ENCODE measurements at places on chromosomes 2 and 18.

DNA sequence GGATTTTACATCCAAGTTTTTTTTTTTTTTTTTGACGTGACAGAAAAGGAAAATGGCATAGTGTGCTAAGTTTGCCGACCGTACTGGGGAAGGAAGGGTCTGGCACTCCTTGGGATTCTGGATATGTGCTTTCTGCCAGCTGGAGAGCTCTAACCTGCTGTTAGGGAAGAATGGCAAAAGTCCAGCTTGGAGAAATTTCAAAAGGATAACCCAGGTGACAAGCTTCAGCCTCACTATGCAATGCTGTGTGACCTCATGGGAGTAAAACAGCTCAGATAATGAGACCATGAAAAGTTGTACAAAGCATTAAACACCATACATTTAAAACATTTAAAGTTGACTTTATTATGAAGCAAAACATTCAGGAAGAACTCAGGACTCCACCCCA is 10.3 kb upstream of the GPR45 start:
- DNase-seq: no peak

GRCh38 chr2:3176071-3176868 is 201.3 kb downstream of the EIPR1 start:
- no peak for DNase-seq

DNA sequence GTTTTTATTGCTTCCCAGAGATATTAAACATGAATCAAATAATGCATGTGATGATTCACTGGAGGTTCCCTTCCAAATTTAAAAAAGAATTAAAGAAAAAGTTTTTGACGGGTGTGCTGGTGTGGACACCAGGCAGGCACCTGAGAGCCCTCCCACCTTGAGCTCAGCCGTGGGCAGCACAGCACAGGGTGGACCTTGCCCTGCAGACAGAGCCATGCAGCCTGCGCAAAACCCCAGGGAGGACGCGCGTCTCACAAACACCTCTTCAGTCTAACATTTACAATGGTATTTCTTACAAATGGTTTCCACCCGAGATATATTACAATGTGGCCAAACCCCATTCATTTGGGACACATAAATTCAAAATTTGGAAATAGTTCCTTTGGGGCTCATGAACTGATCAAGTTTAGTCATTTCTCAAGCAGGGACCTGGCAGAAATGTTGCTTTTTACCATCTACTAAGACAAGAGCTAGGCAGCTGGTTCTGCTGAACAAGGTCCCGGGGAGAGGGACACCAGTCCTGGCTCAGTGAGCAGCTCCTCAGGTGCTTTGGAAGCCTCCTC is 45.4 kb downstream of the ODC1 start:
- DNase-seq: peak; percentile 77

DNA sequence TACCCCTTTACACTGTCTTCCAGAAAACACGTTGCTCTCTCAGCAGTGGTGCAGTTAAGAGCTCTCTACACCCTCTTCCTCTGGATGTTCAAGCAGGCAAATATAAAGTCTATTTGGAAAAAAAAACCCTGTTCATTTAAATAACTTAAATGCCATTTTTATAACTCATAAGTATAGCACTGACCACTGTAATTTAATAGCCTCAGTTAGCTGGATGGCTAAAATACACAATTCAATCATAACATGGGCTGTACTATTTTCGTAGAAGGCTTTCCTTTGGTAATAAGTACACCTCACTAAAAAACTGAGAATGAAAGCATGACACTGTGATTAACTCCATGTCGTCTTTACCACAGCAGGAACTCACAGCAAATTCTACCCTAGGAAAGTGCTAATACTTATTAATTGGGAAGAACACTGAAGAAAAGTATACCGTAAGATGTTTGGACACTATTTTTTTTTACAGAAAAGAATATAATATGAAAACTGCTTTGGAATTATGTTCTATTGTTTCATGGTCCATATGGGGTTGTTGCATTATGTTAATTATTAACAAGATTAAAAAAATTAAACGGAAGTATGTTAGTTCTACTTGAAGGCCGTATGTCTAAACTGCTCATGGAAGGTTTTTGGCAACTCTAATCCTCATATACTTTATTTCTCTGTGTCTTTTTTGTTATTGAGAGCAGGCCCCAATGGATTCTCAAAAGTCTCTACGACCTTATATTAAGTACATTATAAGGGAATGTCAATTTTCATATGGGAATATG is 269.1 kb downstream of the ZNF385B start:
- DNase-seq: no peak

- DNase-seq: no peak
These were observed 66.1 kb downstream of the ASB1 start for GRCh38 chr2:238492840-238493239.

DNA sequence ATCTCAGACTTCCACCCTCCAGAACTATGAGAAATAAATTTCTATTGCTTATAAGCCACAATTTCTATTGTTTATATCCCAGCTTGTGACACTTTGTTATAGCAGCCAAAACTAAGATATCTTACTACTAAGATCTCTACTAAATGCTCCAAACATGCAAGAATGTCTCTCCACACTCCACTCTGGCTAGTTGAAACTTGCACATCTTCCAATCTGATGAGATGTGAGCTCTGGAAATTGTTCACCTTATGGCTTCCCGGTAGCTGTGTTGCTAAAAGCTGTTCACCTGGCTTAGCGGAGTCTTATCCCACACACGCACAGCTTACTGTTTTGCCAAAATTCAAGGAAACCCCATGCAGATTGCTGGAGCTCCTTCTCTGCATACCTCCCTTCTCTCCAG is 43.9 kb downstream of the PKDCC start:
- no peak for DNase-seq

GRCh38 chr2:232776435-232776834 is at the start of gene KCNJ13:
Gene KCNJ13, minus strand, starts transcription at chr2:232776565. Its CDS starts 5,203 bp downstream, at chr2:232771362.
- DNase-seq: no peak

GRCh38 chr18:51193621-51194287 is 3.7 kb downstream of the MEX3C start:
- no peak for DNase-seq

- no peak for DNase-seq
These were observed 780.0 kb downstream of the CNTNAP5 start for GRCh38 chr2:124805060-124805459.

DNA sequence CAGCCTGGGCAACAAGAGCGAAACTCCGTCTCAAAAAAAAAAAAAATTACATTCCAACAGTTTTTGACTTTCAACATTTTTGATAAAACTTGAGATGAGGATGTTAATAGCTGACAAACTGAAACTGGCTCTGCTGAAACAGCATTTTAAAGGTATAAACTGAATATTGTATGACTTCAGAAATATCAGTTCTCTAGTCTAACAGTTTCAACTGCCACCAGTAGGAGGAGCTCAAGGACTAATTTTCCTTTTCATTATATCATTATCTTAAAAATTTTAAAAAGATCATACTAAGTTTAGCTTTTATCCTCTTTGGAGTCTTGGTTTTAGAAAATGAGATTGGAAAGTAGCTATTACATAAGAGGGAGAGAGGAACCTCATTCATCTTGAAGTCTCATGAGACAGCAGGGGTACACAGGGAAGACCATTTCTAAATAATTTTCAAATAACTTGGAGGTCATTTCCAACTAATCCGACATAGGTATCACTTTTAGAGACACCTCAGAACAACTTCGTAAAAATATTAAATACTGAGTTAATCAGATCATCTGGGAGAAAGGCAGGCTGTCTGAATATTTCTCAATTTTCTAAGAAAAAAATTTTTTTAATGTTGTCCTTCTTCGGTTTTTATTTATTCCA is 37.6 kb upstream of the MCM6 start:
- no peak for DNase-seq

GRCh38 chr2:216391401-216391800 is 19.1 kb upstream of the MARCHF4 start:
- DNase-seq: no peak

DNA sequence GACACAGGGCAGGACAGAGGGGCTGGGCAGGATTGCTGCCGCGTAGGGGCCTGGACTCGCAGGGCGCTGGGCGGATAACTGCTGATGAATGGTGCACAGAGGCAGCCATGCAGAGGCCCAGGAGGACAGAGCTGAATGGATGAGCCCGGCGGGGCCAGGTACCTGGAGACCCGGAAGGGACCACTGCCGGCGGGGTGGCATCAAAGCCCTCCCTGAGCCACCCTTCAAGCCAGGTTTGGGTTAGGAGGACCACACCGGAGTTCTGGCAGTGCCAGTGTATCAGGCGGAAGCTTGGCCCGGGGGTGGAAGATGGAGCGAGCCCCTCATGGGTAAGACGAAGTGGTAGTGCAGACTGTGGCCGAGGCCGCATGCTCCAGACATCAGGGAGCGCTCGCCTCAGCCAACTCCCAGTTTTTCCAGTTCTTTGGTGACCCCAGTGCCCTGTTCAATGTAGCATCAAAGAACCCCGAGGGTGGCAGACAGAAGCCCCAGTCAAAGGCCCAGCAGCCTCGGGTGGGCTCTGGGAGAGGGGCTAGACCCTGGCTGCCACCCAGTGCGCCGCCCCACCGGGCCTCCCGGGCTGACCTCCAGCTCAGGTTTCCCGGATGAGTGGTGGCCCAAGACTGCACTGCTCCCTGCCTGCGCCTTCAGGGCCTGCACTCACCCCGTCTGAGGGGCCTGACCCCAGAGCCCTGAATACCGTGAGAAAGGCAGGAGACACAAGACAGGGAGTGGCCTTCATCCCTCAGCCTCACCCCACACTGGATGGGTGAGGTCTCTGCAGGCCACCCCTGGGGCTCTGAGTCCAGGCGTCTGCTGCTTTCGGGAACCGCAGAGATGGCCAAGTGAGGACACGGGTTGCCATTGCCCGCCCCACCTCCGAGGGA is 50.9 kb downstream of the ACAA2 start:
- no peak for DNase-seq

GRCh38 chr18:10235661-10235952 is 218.8 kb upstream of the APCDD1 start:
- no peak for DNase-seq

- no peak for DNase-seq
These were observed 738.6 kb upstream of the PIK3C3 start for GRCh38 chr18:41216341-41217003.

DNA sequence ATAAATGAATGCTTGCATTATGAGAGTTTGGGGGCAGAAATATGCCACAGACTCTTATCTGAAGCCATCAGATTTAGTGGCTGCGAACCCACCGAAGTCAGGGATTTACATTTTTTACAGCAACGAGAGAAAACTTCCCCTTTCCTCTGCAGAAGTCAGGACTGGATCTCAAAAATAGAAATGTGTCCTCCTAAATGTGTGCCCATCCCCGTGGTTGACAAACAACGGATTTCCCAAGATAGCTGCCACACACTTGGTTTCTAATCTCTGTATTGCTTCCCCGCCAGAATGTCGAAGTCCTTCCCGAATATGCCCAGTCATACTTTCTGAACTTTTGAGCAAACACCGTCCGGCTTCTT is 879 bp upstream of the ADAM23 start:
- no peak for DNase-seq

DNA sequence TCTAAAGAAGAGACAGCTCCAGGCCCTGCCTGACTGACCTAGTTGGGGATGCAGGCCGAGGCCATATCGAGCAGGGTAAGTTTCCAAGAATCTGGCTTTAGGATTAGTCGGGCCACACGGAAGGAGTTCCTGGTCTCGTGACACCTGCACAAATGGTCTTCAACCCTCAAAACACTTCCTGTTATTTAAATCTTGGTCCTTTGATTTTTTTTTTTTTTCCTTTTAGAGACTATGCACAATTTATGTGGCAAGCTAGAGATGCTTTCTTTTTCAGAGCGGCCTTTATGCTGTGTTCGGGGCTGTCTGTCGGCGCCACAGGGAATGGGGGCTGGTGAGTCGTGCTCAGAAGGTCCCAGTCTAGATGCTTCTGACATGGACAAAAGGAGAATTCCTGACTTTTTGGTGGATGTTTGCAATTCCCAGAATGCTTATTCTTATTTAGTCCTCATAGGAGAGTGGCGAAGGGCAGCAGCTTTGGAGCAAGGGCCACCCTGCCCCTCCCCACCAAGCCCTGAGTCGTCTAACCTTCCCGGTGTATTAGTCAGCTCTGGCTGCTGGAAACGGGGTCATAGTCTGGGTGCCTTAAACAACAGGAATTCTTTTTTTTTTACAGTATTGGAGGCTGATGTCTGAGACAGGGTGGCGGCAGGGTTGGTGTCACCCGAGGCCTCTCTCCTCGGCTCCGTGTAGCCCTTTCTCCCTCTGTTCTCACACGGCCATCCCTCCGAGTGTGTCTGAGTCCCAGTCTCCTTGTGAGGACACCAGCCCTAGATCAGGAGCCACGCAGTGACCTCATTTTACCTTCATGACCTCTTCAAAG is 27.4 kb downstream of the HPCAL1 start:
- DNase-seq: no peak

- peak; percentile 89 for DNase-seq
These were observed at the start of gene FAM136A for GRCh38 chr2:70301344-70302194. Gene FAM136A, minus strand, starts transcription at chr2:70302067. Its CDS starts 56 bp downstream, at chr2:70302011.

DNA sequence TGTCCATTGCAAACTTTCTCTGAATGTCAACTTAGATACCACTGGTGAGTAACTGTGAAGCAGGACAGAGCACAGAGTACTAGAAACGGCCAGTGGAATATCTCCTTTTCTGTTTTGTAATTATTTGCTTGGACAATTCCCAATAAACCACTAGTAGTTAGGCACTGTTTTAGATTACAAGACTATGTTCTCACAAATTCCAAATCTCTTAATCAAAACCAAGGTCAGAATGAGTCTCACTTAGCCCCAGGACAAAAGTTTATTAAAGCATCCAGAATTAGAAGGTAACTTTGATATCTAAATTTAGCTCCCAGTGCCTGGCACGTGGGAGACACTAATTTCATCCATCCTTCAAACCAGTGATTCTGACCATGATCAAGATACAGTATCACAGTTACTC is 89.0 kb downstream of the ZNF521 start:
- DNase-seq: no peak

- no peak for DNase-seq
These were observed 241.0 kb downstream of the FSIP2 start for GRCh38 chr2:185979546-185980071.

GRCh38 chr18:47929681-47930198 is 719 bp downstream of the SMAD2 start:
- DNase-seq: no peak

GRCh38 chr18:6741232-6741663 is 11.7 kb downstream of the ARHGAP28 start:
- no peak for DNase-seq

- no peak for DNase-seq
These were observed 2.4 kb upstream of the RBM45 start for GRCh38 chr2:178109813-178110212.

GRCh38 chr2:168482269-168482668 is 26.2 kb downstream of the CERS6 start:
- no peak for DNase-seq

DNA sequence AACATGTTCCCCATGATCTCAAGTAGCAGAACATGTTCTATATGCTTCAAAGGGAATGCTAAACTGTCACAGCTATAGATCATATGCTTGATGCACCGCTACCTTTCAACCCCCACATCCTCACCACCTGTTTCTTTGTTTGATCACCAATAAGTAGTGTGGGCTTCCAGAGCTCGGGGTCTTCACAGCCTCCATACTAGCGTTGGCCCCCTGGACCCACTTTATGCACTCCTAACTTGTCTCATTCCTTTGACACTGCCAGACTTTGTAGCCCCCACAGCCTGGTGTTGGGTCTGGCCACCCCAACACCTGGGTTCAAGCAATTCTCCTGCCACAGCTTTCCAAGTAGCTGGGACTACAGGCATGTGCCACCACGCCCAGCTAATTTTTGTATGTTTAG is 11.6 kb upstream of the RBM44 start:
- no peak for DNase-seq

- DNase-seq: no peak
These were observed 229.6 kb downstream of the LPIN1 start for GRCh38 chr2:11976073-11976472.
